Left hindlimb (tissue), 1 donor: ENCODE measurements at places on chromosomes 13 and 19.

GRCh38 chr19:21317821-21318220 is 11.4 kb downstream of the ZNF708 start:
- no peak for DNase-seq

DNA sequence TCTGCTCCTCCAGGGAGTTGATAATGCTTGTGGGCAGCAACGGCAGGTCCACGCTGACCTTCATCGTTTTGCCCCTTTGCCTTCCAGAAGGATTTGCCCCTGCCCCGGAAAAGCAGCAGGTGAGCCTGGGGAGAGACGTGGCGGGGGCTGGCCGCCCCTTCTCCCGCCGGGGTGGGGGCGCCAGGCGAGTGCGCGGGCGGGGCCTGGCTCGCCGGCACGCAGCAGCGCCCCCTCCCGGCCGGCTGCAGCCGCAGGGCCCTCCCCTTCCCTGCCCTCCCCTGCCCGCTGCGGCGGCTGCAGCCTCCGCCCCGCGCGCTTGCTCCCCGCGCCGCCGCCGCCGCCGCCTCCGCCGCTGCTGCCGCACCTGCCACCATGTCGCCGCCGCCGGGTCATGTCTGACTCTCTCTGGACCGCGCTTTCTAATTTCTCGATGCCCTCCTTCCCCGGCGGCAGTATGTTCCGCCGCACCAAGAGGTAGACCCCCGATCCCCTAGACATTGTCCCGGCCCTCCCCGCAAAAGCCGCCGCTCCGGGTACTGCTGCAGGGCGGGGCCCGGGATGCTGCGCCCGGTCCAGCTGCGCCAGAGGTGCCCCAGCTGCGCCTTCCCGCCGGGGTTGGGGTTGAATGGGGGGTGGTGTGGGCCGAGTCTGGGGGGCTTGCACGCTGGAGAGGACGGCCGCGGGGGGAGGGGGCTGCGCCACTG is at the start of gene MAST1:
TSS of gene MAST1 (plus strand) at position 334 of the 704 bp plus-strand sequence. CDS start at position 392, 58 bp downstream.
- DNase-seq = no peak

- DNase-seq = no peak
Measured at GRCh38 chr13:20073775-20074174, 87.1 kb downstream of the GJA3 start.

GRCh38 chr13:41652735-41653361 is 195.5 kb downstream of the RGCC start:
- DNase-seq = peak; percentile 49

DNA sequence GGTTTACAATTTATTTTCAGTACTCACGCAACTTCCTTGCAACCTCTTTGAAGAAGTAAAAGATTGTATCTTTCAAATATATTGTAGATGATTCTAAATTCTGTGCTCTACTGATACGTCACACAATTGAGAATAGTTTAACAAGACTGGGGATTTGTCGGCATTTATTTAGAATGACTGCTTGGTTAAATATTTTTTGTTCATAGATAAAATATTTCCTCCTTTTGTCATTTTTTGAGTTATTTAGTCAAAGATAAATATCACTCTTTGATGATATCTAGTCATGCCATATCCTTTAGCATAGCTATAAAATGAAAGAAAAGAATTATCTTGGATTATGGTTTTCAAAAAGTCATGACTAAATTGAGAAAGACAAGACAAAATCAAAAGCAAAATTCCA is 2747.8 kb downstream of the PCDH9 start:
- DNase-seq = no peak

- no peak for DNase-seq
Measured at GRCh38 chr19:31110336-31110735, 238.9 kb downstream of the TSHZ3 start.

- no peak for DNase-seq
Measured at GRCh38 chr19:16000024-16000663, 51.3 kb downstream of the OR10H4 start.
